ENCODE measurements at places on chromosomes 6 and 20. TPM values are rescaled to one million over a fixed set of nuclear protein-coding genes. Genes with fewer than 3 reads are reported as not detected.

MMP24 gene
- 0.49 TPM for total RNA-seq

TRIM31 gene
- not detected for total RNA-seq

DNA sequence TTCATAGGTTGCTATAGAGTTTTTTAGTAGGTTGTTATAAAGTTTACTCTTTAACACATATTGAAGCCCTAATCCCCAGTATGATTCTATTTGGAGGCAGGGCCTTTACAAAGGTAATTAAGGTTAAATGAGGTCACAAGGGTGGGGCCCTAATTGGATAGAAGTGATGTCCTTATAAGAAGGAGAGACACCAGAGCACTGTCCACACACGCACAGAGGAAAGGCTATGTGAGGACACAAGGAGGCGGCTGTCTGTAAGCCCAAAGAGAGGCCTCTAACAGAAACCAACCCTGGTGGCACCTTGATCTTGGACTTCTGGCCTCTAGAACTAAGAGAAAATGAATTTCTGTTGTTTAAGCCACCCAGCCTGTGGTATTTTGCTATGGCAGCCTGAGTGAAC is 98.5 kb downstream of the GJA10 start:
- DNase-seq = no peak

- DNase-seq = no peak
Measured at GRCh38 chr6:44531442-44532015, 144.0 kb downstream of the CDC5L start.

ISM1 gene
- total RNA-seq = 24.1 TPM

SLPI gene
- 95.5 TPM for total RNA-seq

DACT2 gene
- 1.9 TPM for total RNA-seq

- no peak for DNase-seq
Measured at GRCh38 chr6:39338397-39338796, 15.9 kb upstream of the KCNK16 start.

POU5F1 gene
- total RNA-seq = 0.76 TPM

COL19A1 gene
- 0.98 TPM for total RNA-seq

- DNase-seq = no peak
Measured at GRCh38 chr6:54248319-54248718, 59.9 kb upstream of the TINAG start.

GRCh38 chr20:44600758-44601201 is 18.4 kb downstream of the PKIG start:
- no peak for DNase-seq

GRCh38 chr20:38395165-38395564 is 40.0 kb downstream of the SNHG17 start:
- DNase-seq = no peak

PLN gene
- total RNA-seq = 10.6 TPM

GRCh38 chr20:37627060-37627766 is 66.6 kb upstream of the CTNNBL1 start:
- DNase-seq = no peak

CDC25B gene
- 55.2 TPM for total RNA-seq

BTBD9 gene
- 22.4 TPM for total RNA-seq

GRCh38 chr20:9149796-9150195 is 80.9 kb downstream of the PLCB4 start:
- DNase-seq = no peak

PRSS35 gene
- 3.2 TPM for total RNA-seq

DNA sequence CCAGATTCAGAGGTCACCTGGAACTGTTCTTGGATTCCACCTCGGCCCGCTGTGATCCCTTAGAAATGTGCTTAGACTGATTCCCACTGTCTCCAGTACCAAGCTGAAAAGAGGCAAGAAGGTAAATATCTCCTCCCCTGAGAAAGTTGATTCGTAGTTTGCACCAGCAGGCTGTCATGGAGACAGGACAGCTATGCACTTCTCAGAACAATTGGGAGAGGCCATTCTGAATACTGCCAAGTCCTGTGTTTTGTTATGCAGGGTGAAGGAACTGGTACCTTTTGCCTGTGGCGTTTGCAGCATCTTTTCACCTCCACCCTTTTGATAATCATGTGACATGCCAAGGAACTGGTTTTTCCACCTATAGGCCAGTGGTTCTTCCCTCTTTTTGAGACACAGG is 58.2 kb upstream of the RNGTT start:
- no peak for DNase-seq

KCNK16 gene
- not detected for total RNA-seq

DNA sequence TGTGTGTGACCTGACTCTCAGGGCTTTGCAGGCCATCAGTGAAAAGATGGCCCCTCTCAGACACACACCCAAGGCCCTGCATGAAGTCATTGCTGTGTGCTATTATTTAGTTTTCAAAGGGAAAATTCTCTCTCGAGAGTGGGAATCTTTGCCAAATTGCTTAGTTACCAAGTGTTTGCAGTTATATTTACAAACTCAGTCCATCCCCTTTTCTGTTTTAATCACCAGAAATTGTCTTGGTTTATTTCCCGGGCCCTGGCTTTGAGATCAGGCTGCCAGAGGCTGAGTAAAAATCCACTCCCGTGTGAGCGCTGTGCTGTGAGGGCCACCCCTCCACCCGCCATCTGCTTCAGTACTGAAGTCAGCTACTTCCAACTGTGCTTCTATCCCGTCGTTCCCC is 163.1 kb downstream of the SOD2 start:
- DNase-seq = no peak

DNA sequence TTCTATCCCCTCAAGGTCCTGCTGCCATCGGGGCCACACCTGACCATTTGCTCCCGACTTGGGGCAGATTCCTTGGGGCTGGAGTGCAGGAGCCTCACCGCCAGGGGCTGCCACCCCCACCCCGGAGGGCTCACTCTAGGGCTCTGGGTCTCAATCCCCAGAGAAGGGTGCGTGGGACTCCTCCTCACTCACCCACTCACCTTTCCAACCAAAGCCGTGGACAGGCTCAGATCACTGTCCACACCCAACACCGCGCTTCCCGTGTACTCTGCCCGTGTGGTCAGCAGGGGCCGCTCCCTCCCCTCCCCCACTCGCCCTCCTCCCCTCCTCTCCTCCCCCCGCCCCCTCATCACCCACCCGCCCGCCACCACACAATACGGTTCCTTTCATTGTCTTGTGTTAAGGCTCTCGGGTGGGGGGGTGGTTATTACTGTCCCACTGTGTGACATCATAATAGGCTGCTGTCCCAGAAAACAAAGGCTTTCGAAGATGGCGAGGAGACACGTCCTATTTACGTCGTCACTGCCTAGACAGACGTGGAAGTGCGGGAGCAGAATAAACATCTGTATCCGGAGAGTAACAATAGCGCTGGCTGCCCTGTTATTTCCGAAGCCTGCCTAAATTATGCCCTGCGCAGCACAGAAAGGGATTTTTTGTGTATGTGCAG is 85.8 kb downstream of the YTHDF1 start:
- DNase-seq = peak; percentile 21

- no peak for DNase-seq
Measured at GRCh38 chr20:60804918-60805630, 447.0 kb upstream of the CDH4 start.

DNA sequence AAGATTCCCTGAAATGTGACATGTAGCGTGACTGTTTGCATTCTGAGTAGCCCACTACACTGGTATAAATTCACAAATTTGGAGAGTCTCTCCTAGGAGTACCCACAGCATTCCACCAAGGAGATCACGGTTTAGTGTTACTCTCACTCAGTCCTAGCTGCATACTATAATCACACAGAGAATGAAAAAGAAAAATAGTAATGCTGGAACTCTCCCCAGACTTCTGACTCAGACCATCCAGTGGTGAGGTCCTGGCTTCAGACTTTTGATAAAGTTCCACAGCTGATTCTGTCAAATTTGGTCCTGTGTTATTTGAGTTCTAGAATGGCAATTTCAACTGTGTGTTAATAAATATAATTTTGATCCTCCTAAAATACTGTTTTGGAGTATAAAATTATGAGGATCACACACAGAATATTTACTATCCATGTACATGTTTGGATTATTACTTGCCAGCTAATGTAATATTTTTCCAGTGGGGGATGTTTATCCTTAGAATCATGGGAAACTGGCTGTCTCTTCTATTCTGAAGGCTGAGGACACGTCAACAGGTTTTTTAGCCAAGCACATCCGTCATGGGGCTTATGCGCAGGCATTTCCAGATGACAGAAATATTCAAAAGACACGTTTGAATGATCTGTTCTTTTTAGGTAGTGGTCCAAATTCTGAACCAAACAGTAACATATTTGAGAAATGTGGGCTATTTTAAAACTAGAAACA is 5.1 kb upstream of the KIAA0408 start:
- no peak for DNase-seq

- DNase-seq = no peak
Measured at GRCh38 chr20:54251096-54251495, 43.2 kb downstream of the PFDN4 start.

ZNF311 gene
- total RNA-seq = 2.1 TPM

DNA sequence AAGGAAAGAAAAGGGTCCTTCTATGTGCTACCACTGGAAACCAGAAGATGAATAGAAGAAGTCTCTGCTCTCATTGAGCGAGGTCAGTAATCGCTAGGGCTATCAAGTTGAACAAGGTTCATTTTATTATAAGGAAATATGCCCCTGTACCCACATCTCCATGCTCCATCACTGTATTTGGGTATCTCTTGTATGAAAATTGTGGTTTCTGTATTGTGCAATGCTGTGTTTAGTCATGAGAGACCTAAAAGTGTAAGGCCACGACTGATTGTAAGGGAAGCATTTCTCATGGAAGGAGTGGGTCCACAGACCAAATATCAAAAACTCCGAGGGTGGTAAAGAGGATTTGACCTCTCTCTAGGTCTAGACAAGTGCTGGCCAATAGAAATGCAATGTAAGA is 3.6 kb upstream of the HS3ST5 start:
- DNase-seq = no peak

THBS2 gene
- total RNA-seq = 104 TPM

KCNQ2 gene
- not detected for total RNA-seq

VSX1 gene
- not detected for total RNA-seq

SPATS1 gene
- not detected for total RNA-seq

TMEM217 gene
- 1.6 TPM for total RNA-seq

SLC22A7 gene
- not detected for total RNA-seq

GRCh38 chr6:85997206-85997605 is 354.5 kb upstream of the SYNCRIP start:
- DNase-seq = no peak

TCP11 gene
- not detected for total RNA-seq

TAF4 gene
- 20.1 TPM for total RNA-seq

SLC17A2 gene
- total RNA-seq = not detected

GRCh38 chr6:29853245-29853644 is 25.6 kb downstream of the HLA-G start:
- no peak for DNase-seq

GRCh38 chr6:77204555-77204954 is 258.7 kb downstream of the HTR1B start:
- DNase-seq = no peak

MUC22 gene
- not detected for total RNA-seq

Data from sciatic nerve (tissue), 2 donors.